ENCODE measurements at places on chromosomes 2 and 18.

DNA sequence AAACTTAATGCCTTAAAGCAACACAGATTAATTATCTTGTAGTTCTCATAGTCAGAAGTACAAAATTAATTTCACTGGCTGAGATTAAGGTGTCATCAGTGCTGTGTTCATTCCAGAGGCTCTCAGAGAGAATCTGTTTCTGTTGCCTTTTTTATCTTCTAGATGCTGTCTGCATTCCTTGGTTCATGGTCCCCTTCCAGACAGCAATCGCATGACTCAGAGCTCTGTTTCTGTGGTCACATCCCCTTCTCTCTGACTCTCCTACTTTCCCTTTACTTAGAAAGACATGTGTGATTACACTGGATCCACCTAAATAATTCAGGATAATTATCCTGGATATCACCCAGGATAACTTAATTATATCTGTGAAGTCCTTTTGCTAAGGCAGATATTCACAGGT is 148.6 kb downstream of the MAIP1 start:
- DNase-seq: no peak

- no peak for DNase-seq
Measured at GRCh38 chr2:8805278-8806210, 31.9 kb downstream of the KIDINS220 start.

DNA sequence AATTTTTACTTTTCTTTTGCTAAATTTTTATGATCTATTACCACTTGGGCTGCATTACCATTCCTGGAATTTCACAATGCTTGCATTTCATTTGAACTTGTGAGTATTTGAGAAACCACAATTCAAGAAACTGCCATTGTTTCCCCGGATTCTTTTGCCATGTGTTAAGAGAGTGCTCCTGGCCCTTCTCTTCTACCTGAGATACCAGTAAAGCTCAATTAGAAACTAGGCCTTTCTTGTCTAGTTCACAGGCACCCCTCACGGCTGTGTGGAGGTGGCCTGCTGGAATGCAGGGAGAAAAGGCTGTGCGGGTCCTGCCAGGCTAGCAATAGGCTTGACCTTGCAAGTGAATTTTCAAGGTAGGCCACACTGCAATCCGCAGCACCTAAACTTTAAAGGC is 40.8 kb downstream of the ZEB2 start:
- DNase-seq: peak; percentile 89

DNA sequence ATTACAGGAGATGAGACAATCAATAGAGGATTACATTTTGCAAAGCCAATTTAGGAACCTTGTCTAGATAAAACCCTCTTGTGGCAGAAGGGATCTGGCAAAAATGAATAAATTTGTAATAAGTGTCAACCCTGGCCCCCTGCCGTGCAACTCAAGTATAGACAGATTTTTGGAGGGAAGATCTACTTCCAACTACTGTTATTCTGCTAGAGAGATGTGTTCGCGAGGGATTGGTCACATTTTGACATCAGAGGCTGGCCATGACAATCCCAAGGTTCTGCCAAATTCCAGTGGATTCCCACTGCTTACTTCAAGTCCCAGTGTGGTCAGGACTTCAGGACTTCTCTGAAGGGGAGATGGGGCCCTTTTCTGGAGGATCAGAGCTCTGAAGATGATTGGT is 192.6 kb downstream of the SH3RF3 start:
- no peak for DNase-seq

DNA sequence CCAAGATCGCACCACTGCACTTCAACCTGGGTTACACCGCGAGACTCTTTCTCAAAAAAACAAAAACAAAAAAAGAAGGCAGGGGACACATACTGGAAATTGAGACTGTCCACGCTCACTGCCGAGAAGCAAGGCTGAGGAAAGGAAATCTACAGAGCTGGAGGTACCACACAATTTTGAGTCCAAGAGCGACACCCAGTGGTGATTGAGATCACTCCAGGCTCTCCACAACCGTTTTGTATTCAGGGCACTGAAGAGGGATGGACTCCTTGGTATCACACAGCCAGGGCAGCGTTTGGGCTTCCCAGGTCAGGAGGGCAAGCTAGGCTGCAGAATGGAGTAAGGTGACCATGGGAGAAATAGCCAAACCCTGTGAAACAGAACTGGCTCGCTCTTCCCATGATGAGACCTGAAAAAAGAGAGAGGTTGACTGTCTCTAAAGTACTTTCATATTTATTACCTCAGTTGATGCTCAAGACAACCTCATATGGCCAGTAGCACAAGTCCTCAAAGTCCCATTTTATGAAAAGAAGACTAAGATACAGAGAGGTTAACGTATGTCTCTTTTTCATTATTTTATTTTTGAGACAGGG is 74.5 kb upstream of the YPEL5 start:
- DNase-seq: peak; percentile 93

DNA sequence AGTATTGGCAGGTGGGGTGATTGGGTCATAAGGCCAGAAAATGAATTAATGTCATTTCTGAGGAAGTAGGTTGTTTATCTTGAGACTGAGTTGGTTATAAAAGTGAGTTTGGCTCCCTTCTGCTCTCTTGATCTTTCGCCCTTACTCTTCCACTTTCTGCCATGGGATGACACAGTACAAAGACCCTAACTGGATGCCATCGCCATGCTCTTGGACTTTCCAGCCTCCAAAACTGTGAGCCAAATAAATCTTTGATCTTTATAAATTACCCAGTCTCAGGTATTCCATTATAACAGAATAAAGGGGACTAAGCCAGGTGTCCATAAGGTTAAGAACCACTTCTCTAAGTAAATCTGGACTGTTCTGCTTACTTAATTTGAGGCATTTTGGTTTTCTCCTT is 44.4 kb downstream of the MAP4K3 start:
- DNase-seq: no peak

DNA sequence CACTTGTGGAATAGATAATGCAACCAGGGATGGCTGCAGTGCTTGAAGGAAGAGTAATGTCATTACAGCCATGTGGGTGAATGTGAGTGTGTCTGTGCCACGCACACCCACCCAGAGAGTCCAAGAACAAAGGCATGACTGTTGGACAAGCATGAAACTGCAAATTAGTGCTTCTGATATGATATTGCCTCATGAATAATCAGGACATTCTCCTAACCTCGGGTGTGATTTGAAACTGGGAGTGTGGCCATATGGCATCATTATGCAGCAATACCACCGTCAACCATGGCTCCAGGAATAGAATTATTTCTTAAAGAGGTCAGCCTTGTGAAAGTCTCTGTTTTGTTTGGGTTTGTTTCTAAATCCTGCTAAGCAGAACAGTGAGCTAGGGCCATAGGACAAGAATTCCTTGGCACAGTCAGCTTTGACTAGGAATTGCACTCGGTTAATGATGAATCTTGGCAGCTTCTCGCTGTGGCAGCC is 678.0 kb upstream of the RAB6C start:
- DNase-seq: no peak

- no peak for DNase-seq
Measured at GRCh38 chr2:46256563-46257142, 40.6 kb upstream of the EPAS1 start.

DNA sequence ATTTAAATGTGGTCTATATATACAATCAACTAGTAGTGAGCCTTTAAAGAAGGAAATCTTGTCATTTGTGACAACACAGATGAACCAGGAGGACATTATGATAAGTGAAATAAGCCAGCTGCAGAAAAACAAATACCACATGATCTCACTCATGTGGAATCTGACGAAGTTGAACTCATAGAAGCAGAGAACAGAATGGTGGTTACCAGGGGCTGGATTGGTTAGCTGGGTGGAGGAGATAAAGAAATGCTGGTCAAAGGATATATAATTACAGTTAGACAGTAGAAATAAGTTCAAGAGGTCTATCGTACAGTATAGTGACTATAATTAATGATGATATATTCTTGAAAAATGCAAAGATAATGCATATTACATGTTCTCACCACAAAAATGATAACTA is 267.9 kb downstream of the FBXO15 start:
- DNase-seq: no peak

GRCh38 chr2:28347193-28347592 is 45.5 kb upstream of the FOSL2 start:
- no peak for DNase-seq

- peak; percentile 55 for DNase-seq
Measured at GRCh38 chr2:63842149-63843061, 709 bp downstream of the UGP2 start.

DNA sequence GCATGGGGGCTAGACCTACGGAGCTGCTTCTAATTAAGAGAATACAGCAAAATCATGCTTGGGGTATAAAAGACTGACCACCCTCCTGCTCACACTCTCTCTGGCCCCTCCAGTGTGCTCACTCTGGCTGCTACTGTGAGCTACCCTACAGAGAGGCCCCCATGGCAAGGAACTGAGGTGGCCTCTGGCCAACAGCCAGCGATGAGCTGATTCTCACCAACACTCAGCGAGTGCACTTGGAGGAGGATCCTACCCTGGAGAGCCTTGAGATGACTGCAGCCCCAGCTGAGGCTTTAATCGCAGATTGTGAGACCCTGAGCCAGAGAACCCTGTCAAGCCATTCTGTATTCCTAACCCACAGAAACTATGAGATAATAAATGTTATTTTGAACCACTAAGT is 88.2 kb downstream of the GFPT1 start:
- no peak for DNase-seq

DNA sequence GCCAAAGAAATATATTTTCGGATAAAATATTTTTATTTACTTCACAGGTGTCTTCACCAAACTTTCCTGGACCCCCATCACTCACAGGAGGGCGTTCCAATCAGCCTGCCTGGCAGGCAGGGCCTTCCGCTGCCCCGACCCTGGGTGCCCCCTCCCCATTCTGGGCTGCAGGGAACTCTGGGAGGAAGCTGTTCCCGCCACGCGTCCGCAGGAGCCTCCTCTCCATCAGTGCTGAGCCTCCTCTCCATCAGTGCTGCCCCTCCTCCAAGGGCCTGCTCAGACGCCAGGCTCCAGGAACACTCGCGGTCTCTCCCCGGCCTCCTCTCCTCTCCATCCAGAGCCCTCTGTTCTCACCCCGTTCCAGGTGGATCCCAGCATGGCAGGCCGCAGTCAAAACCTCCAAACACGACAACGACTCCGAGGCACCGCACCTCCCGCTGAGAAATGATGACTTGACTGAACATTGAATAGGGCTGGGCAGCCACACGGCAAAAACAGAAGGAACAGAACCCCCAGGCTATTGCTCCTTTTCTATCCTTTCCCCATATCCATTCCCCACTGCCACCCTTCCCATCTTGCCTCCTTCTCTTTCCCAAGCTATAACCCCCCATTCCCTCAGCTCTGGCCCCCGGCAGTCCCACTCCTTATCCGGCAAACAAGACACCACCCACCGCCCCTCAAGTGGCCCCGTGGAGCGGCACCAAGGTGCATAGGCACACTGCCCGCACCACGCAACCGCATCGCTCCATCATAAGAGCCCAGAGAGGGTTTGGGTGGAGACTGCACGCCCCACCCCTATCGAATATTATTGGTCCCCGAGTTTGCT is 268.6 kb upstream of the RAB6C start:
- no peak for DNase-seq

DNA sequence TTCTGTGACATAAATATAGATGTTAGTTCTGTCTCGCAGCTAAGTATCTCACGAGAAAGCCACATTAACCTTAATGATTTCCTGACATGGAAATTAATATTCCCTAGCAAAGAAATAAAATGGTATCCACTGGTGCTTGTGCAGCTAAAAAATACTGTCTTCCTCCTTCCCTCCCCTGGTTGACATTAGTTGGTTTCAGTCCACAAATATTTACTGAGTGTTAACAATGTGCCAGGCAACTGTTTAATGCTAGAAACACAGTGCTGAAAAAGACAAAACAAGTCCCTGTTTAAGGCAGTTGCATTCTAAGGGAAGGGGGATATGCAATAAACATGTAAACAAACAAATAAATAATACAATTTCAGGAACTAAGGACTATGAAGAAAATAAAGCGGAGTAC is 44.2 kb upstream of the VPS54 start:
- DNase-seq: no peak

DNA sequence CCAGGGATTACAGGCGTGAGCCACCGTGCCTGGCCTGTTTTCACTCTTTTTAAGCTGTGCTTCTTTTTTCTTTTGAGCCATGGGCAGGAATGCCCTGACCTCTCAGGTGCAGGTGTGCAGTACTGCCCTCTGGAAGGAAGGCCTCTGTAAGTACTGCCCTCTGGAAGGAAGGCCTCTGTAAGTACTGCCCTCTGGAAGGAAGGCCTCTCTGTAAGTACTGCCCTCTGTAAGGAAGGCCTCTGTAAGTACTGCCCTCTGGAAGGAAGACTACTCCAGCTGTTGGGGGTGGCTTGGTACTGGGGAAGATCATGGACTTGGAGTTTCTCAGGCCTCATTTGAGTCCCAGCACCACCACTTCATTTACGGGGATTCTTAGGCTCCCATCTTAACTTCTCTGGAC is 248.5 kb upstream of the ID2 start:
- DNase-seq: peak; percentile 38

- no peak for DNase-seq
Measured at GRCh38 chr18:59047321-59048047, 92.2 kb upstream of the SEC11C start.

All from endodermal cell (in vitro differentiated cells).